ENCODE measurements at places on chromosomes 3 and 15.

DNA sequence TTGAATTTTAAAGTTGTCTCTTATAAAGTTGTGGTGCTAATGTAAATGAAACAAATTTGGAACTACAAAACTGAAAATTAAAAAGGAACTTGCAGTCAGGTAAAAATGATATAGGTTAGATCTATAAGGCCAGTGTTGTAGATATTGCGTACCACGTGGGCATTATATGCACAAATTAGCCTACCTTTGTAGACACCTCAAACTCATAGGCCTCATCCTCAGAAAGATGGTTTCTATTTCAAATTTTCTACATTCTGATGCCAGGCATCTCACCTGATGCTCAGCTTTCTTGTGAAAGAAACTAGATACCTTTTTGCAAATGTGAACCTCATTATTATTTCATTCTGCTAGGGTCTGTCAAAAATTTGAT is 25.6 kb downstream of the TMEM207 start:
- no peak for DNase-seq

DNA sequence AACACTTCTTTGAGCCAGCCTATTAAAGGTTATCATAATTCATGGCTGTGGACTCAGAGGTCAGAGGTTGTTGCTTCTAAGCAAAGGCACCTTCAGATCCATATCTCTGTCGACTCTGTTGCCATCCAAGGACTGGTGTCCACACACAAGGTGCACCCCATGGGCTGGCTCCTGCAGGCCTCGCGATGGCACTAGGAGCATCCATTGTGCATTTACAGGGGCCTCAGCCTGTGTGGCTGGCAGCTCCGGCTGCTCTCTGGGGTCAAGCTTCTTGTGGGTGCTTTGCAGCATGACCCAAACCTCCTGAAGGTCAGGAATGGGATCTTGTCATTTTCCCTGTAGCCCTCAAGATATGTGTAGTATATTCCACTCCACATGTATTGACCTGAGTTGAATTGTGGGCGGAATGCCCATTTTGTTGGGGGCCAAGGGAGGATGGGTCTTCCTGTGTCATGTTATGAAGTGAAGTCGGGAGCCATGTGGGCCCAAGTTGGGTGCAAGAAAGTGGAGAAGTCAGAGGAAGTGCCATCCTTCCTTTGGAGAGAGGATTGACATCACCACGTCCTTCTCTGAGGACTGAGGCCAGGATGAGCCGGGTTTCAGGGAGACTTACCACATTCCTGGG is 43.9 kb downstream of the CHDH start:
- no peak for DNase-seq

DNA sequence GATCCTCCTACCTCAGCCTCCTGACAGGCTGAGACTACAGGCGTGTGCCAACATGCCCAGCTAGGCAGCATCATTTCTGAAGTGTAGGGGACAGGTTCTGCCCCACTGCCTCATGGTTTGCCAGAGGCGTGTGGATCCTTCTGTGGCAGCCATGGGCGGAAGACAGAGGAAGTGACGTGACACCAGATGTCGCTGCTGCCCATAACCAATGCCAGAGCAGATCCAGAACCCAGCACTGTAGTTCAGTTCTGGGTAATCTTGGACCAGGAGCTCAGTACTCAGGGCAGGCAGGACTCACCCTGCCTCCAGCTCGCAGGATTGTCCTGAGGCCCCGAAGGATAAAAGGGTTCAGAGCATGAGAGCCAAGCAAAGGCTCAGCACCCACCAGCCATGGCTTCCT is 8.2 kb downstream of the RBPMS2 start:
- DNase-seq = no peak

DNA sequence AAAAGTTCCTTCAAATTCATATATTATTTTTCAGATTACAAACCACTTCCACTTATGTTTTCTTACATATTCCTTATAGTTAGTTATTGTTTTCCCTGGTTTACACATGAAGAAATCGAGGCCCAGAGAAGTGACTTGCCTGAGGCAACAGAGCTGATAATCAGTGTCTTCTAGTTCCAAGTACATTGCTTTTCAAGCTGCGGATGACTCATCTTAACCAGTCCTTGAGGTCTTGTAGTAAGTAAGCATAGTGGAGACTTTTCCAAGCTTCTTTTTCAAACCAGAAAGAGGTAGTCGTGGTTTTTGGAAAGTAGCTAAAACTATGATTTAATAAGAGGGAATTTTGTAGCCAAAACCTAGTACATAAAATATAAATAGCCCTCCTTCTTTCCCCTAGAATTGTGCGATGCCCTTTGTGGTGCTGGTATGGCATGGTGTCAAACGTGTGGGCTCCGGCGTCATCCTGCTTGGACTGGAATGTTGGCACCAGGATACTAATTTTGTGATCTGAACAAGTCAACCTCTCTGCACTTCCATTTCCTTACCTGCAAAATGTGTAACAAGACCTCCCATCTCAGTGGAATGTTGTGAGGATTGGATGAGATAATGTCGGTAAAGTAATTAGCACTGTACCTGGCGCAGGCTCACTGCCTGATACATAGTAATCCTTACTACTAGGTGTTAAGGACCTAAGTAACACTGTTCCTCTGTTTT is 19.0 kb upstream of the DLG1 start:
- no peak for DNase-seq

- no peak for DNase-seq
These were observed 15.4 kb upstream of the BFSP2 start for GRCh38 chr3:133384331-133385027.

DNA sequence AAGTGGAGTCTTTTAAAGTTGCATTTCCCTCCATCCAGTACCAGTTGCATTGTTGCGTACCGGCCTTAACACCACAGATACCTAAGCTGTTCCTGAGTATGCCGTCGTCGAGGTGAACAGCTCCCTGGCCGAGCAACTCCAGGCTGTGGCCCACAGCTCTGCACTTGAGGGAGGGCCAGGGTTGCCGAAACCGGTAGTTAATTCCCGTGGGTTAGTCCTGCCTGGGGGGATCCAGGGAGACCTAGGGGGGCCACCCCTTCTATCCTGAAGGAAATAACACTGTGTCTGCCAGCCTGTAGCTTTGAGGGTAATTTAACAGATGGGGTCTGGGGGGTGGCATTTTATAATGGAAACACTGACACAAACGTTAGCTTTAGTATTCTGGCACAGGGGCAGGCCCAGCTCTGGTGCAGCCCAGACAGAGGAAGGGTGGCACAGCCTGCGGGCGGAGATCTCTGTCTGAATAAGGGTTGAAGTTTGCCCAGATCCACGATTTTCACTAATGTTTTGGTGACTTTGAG is 60.8 kb downstream of the RGMA start:
- no peak for DNase-seq

All from stimulated activated CD8-positive, alpha-beta memory T cell treated with anti-CD3 and anti-CD28 coated beads, Interleukin-4, amount 100 ng/mL, for 1 hour (primary cell).